ENCODE measurements at places on chromosomes 12 and 14.

DNA sequence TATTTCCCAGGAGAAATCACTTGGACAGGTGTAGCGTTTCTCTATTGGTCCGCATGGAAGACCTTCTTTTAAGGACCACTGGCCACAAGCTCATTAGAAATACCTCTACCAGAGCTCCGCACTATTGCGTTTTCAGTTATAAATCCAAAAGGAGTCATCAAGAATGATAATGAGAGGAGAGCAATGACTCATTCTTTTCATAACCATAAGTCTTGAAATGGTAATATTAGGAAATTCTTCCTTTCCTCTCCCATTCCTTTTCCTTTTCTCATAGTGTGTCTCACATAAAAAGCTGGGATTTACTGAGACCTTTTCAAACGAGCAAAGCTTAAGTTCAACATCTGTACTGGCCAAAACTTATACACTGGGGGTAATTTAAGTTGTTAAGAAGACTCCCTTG lies 215.7 kb downstream of the CPNE8 start:
- no peak for DNase-seq

DNA sequence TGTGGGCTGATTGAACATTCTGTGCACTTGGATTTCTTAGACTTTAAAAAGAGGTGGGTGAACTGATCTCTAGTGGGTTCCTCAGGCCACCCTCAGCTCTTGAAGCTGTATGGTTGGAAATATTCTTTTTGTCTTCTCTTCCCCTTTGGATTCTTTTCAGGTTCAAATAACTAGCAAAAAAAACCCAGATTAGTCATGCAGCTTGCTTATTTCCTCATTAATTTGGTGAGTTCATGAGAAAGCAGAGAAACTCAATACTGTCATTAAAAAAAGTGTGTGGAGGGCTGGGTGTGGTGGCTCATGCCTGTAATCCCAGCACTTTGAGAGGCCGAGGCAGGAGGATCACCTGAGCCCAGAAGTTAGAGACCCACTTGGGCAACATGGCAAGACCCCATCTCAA lies 183.4 kb downstream of the ESR2 start:
- DNase-seq = no peak

GRCh38 chr14:94180655-94181271 lies 6.6 kb downstream of the PPP4R4 start:
- peak; percentile 62 for DNase-seq

DNA sequence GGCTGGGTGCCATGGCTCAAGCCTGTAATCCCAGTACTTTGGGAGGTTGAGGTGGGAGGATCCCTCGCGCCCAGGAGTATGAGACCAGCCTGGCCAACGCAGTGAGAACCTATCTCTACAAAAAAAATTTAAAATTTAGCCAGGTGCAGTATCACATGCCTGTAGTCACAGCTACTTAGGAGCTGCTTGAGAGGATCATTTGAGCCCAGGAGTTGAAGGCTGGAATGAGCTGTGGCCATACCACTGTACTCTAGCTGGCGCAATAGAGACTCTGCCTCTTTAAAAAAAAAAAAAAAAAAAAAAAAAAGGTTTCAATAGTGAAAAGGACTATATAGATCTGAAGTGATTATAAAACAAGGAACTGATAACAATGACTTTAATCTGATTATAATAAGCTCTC lies 13.5 kb downstream of the PSMA3 start:
- DNase-seq = no peak

GRCh38 chr12:48185181-48185919 lies 1.9 kb downstream of the CCDC184 start:
- DNase-seq = no peak

- no peak for DNase-seq
Observed at GRCh38 chr14:80977221-80977620, 21.8 kb downstream of the TSHR start.

DNA sequence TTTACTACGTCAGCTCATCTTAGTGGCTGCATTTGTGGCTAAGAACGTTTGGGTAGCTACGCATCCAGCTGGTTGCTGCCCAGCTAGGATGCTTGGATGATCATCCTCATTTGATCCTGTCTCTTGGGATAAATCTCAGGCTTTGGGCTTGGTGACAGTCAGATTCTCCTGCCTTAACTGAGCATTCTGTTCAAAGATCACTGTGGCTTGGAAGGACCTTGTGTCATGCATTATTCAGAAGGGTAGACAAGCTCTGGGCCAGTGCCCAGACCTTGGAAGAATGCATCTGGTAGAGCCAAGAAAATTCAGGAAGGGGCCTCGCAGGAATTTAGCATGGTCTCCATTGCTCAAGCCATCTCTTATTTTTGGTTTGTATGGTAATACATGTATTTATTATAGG lies 188.4 kb downstream of the NRXN3 start:
- DNase-seq = no peak

- DNase-seq = no peak
Observed at GRCh38 chr12:103012884-103013283, 55.4 kb downstream of the ASCL1 start.

DNA sequence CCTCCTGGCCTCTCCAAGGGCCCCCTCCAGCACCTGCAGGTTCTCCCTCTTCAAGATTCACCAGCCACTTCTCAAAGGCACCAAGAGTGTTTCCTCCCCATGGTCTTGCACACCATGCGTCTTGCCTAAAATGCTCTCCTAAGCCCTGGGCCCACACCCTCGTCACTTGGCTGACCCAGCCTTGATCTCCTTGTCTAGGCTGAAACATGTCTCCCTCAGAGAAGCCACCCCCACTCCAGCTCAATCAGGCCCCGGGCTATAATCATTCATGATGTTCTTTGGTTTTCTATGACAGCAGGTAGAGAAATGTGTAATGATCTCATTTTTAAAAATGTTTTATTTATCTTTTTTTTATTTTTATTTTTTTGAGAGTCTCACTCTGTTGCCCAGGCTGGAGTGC lies 88.1 kb downstream of the EFCAB11 start:
- no peak for DNase-seq

DNA sequence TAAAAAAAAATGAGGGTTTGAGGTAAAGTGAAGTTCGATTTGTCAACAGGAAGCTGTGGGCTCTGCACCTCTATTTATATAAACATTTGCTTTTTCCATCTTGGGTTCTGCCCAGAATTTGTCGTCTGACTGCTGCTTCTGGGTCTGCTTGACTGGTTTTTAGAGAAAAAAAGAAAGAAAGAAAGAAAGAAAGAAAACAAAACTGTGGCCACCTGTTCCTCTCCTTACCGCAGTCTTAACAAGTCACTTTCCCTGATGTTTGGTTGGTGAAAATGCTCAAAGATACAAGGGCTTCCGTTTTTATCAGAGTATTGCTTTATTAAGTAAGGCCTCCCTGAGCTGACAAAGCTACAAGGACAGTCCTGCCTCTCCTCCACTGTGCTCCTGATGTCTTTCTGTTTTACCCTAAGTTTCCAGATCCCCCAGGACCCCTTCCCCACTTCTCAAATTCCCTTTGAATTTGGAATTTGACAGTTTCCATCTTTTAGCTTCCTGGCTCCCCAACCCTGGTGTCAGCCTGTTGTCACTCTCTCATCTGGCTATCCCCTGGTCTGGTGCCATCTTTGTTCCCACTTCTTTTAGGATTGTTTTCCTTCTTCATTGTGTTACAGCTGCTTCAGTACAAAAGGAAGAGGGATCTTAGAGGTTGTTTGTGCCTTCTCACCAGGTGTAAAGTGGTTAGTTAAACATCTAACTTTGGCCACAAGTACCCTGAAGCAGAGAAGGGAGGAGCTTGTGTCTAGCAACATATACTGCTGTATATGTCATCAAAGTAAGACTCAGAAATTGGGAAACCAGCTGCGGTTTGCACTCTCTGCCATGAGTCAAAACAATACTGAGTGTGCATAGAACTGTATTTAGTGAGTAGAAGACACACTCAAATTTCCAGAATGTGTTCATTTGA lies 18.0 kb downstream of the MFAP5 start:
- DNase-seq = peak; percentile 85

DNA sequence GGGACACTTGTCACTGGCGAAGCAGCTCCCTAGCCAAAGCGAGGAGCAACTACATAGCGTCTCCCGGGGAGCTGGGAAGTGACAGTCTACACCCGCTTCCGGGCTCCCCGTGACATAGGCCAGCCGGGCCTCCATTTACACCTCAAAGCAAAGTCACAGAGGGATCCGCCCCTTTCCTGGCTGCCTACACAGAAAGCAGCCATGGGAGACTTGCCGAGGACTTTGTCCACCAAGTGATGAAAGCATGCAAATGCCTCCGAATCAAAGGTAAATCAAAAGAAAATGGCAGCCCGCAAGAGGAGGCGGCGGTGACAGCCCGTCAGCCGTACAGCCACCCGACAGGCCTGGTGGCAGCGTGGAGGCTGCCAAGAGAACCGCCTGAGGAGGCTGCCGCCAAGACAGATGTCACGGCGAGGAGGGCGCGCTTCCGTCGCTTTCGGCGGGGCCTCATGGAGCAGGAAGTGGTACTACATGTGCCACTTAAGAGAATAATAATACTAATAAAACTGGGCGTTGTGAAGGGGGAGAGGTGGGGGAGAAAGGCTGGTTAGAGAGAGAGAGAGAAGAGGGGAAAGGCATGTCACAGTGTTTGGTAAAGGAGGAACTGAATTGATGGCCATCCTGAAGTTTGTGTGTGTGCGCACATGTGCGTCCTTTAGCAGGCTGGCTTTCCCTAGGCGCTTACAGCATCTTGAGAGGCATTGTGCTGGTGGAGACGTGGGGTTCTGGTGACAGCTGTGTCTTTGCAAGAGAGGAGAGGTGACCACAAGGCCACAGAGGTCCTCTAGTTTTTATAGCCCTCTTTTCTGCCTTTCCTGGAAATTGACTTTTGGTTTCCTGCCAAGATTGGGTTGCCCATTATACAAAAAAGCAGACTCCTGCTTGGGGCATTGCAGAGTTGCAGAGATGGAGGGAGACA lies 661.7 kb downstream of the VRK1 start:
- peak; percentile 88 for DNase-seq

DNA sequence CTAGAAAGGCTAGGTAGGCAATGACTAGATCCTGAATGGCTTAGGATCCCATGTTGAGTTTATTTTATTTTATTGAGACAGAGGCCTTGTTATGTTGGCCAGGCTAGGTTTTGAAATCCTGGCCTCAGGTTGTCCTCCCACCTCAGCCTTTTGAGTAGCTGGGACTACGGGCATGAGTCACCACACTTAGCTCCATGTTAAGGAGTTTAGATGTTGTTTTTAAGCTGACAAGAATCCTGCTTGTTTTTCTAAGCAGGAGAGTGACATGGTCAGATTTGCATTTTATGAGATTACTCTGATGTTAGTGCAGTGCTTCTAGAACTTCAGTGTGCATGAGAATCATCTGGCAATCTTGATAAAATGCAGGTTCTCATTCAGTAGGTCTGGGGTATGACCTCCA lies 14.5 kb downstream of the CCDC198 start:
- no peak for DNase-seq

- no peak for DNase-seq
Observed at GRCh38 chr12:53751336-53752191, at the start of gene CISTR. CISTR (minus strand) TSS chr12:53751979.

GRCh38 chr12:114851981-114852380 lies 168.0 kb upstream of the TBX3 start:
- no peak for DNase-seq

DNA sequence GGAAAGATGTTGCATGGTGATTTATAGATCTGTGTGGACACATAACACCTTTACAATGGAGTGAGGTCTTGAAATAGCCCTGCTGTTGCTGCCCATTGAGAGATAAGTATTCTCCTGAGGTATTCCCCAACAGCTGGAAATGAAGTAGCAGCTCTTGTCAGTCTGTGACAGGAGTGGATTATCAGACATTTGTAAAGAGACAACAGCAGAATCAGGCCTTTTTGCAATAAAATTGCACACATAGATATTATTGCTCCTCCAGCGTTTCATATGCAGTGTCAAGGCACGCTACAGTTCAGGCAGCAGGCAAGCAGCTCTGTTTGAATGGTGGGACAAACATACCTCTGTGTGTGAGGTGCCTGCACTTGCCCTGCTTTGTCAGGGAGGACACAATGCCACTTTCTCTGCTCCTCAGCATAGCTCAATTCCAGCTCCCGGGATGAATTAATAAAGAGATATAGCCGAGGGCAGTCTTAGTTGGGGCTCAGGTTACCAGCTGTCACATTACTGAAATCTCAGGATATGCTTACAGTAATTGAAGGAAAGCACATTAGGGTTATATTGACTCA lies 49.4 kb downstream of the BICD1 start:
- DNase-seq = no peak

DNA sequence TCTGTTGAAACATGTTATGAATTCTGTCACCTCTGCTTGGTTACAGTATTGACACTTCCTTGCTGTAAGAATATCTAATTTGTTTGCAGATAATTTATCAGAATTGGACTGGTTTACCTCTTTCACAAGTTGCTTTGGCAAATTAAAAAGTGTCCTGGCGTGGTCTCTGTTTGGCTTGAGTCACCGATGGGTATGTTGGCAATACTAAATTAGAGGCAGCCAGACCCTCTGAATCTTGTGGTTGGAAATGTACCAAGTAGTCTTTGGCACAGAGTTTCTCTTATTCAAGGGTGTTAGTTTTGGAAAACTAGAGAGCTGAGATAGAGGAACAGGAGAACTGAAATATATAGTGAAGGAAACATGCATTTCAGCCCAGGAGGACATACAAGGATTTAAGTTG lies 521.1 kb upstream of the MGAT4C start:
- no peak for DNase-seq

- no peak for DNase-seq
Observed at GRCh38 chr14:99573000-99573330, 31.0 kb downstream of the CCDC85C start.

- DNase-seq = no peak
Observed at GRCh38 chr14:102215071-102215470, 75.4 kb downstream of the WDR20 start.

- DNase-seq = no peak
Observed at GRCh38 chr14:94897561-94897960, 127.6 kb upstream of the GSC start.

DNA sequence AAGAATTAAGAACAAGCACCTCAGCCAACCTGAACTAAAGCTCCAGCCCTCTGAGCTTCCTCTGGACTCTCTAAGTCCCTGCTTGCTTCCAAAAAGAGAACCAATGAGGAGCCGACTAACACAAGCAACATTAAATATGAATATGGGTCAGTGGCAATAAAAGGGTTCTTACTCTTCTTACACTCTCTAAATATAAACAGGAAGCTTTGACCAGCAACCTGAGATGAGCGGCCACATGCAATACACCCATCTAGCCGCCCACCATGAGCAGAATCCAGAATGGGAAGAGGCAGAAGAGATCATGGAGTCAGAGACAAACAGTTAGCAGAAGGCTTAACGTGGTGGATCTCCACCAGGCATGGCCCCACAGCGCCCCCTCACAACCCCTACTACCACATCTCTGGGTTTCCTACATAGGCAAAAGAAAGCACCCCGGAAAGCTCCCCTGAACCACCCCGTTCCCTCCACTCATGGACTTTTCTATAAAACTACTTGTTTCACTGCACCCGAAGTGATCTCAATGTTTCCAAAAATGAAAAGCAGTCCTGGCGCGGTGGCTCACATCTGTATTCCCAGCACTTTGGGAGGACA lies 59.4 kb downstream of the TTC7B start:
- no peak for DNase-seq

DNA sequence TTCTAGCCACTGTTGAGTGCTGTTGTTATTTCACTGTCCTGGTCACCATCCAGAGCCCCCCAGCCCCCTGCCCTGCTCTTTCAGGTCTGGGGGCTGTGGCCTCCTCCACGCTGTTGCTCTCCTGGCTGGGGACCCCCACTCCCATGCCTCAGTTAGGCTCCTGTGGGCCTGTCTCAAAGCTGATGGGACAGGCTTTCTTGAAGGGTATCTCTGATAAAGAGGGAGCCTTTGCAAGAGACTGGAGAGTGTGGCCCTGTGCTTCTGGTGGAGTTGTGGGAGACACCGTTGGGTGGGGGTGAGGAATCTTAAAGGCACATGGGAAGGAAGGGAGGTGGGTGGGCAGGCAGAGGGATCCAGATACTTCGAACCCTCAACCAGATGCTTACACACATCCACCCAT lies 12.2 kb upstream of the KRT86 start:
- DNase-seq = no peak

GRCh38 chr12:105933671-105934665 lies 204.8 kb downstream of the NUAK1 start:
- DNase-seq = no peak
